Inflammatory macrophage (primary cell): ENCODE measurements at places on chromosomes 3 and 15.
A peak's percentile ranks its signal among the peaks of the same experiment; 100 is the strongest.

DNA sequence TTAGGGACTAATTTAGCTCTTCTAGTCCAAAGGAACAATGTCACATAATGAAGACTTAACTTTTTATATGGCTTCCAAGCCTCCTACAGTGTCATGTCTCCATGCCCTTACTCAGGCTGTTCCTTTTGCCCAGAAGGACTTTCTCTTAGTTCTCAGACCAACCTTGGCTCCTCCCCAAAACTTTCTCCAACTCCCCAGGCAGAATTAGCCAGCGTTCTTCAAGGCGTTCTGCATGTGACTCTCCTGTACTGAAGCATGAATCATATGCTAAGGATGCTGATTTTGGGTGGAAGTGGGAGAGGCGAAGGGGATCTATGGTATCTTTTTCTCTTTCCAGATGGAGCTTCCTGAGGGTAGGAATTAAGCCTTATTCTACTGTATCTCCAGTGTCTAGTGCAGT is 335.1 kb upstream of the ICE2 start:
- no peak for DNase-seq

- peak; percentile 58 for DNase-seq
These were observed 1.0 kb downstream of the PRKCD start for GRCh38 chr3:53161820-53162671.

GRCh38 chr3:189049458-189050236 is 122.1 kb upstream of the TPRG1 start:
- DNase-seq, result no peak

GRCh38 chr3:176755552-176755951 is 441.7 kb downstream of the TBL1XR1 start:
- no peak for DNase-seq

- DNase-seq, result peak; percentile 29
These were observed 180.0 kb downstream of the KCNAB1 start for GRCh38 chr3:156300371-156300770.

DNA sequence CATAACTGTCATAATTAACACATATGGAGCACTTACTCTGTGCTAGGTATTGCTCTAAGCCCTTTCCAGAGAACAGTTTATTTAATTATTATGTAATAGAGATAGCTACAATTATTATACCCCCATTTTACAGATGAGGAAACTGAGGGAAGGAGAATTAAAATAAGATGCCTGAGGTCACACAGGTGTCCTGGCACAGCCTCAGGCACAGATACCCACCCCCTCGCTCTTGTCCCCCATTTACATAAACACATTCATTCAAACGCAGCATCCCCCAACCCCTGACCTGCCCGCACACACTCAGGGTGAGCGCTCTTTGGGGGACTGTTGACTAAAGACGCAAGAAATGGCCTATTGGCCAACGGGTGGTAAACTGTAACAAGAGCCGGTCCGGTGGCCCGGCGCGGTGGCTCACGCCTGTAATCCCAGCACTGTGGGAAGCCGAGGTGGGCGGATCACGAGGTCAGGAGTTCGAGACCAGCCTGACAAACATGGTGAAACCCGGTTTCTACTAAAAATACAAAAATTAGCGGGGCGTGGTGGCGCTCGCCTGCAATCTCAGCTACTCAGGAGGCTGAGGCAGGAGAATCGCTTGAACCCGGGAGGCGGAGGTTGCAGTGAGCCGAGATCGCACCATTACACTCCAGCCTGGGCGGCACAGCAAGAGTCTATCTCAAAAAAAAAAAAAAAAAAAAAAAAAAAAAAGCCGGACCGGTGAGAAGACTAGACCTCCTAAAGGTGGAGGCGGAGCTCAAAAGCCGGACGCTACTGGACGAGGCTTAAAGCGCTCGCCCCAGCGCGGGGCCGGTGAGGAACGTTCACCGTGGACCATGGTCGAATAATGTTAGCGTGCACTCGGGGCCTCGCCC is 1.9 kb upstream of the ISL2 start:
- no peak for DNase-seq

GRCh38 chr15:91561371-91562100 is 292.0 kb upstream of the SLCO3A1 start:
- DNase-seq, result no peak

GRCh38 chr3:12439161-12439940 is 44.9 kb upstream of the TSEN2 start:
- no peak for DNase-seq

DNA sequence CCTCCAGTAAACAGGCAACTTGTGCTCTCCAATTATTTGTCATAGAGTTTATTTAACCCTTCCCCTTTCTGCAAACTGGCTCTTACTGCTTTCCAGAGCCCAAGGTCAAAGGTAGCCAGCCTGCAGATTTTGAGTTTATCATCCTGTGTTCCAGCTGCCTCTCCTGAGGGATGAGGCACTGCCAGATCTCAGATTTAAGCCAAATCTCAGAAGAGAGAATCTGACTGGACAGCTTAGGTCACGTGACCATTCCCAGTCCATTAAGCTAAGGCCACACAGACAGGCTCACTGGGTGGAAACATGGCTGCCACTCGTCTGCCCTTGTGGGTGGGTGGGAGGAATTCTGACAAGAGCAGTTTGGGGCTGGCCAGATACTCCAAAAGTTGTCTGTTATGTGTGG is 8.6 kb upstream of the SIAH2 start:
- DNase-seq, result no peak

DNA sequence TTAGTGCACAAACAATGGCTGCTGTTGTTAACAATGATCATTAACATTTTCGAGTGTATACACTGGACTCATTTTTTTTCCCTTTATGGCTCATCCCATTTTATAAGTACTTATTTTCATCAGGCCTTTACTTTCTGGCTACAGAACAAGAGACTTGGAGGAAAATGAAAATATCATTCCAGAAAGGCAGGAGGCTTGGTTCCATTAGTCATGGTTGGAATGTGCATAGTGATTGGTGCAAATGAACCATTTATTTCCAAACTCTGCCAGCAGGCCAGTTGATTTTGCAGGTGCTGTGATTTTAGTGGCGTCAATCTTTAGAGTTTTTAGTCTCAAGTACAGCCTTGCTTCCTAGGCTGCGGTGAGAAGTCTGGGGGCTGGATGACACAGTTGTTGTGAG is 151.8 kb downstream of the ITPR1 start:
- DNase-seq, result no peak

DNA sequence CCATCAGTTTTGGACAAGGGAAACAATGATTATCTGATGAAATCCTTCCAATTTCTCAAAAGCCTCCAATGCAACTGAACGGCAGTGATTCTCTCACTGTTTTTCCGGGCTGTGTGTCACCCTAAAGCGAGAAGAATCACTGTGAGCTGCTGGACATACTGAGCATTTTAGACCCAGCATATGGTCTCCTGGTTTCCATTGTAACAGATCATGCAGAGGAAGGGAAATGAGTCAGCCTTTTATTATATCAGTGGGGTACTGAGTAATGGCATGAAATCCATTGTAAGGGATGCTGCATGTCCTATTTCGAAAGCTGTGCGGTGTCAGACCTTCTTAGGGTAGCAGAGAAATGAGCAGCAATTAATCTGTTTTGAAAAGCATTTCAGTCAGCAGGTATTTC is 287.1 kb downstream of the IL5RA start:
- no peak for DNase-seq

GRCh38 chr15:81386947-81387346 is 12.9 kb upstream of the TMC3 start:
- DNase-seq, result peak; percentile 1

DNA sequence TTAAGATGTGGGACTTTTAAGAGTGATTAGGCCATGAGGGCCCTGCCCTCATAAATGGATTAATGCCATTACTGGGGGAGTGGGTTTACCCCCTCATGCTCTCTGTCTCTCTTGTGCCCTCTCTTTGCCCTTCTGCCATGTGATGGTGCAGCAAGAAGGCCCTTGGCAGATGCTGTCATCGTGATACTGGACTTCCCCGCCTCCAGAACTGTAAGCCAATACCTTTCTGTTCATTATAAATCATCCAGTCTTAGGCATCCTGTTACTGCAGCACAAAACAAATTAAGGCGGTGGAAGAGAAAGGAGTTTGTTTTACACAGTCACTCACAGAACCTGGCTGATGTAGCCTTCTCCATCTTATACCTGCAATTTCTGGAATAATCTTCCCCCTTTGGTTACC is 360.3 kb upstream of the TBL1XR1 start:
- DNase-seq, result no peak

DNA sequence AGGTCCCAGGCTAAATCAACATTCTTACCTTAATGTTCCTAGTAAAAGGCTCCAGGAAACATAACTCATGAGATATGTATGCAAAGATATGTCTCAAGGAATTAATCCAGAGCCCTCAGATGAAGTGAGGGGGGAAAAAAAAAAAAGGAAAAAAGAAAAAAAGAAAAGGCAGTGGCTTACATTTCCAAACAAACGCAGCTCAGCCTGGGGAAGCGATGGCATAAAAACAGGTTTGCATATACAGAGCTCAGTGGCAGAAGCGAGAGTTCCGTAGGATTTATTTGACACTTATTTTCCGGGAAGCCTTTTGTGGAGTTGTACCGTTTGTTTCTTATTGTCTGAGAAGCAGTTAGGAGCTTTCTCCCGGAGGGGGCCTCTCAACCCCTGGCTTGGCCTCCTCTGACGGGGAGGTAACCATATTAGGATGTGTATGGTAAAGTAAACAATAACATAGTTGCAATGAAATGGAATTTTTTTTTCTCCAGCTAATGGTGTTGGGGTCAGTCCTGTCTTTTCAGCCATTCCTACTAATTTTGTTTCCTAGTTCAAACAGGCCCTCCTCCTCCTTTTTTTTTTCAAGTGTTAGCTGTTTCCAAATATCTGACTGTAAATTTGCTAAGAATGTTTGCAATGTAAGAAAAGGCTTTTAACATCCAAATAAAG is 338.6 kb downstream of the FOXP1 start:
- DNase-seq, result no peak

GRCh38 chr3:30458376-30459171 is 147.8 kb upstream of the TGFBR2 start:
- DNase-seq, result no peak

GRCh38 chr3:37963635-37964034 is 27.0 kb upstream of the VILL start:
- DNase-seq, result no peak

DNA sequence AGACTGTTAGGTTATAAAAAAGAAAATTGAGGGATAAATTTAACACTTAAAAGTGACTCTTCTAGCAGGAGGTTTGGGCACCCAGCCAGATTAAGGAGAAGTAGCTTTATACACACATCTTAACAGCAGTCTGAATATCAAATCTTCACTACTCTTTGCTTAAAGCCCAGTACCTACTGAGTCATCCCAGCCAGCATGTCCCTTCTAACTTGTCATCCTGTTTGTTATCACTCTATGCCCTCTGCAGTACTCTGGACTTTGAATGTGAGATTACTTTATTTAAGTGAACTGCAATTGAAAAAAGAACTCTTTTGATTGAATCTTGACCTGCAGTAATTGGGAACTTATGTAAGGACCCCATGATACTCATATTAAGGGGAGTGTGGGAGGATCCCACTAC is 77.6 kb downstream of the FHIT start:
- no peak for DNase-seq

GRCh38 chr3:129554356-129555152 is 11.6 kb downstream of the H1-8 start:
- no peak for DNase-seq

DNA sequence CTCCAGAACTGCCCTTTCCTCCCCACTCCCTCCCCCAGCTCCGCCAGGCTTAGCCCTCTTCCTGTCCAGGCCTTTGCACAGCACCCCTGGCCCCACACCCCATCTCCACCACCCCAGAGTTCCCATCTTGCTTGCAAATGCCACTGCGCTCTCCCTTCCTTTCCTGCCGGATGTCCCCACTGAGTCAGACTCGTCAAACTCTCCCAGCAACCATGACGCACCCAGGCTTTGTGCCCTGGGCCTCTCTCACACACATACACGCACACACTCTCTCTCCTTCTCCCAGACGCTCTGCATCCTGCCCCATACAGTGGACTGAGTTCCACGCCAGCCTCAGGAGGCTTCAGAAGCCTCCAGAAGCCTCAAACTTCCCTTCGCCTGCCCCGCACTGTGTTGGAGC is 2.8 kb upstream of the CCDC9B start:
- no peak for DNase-seq

DNA sequence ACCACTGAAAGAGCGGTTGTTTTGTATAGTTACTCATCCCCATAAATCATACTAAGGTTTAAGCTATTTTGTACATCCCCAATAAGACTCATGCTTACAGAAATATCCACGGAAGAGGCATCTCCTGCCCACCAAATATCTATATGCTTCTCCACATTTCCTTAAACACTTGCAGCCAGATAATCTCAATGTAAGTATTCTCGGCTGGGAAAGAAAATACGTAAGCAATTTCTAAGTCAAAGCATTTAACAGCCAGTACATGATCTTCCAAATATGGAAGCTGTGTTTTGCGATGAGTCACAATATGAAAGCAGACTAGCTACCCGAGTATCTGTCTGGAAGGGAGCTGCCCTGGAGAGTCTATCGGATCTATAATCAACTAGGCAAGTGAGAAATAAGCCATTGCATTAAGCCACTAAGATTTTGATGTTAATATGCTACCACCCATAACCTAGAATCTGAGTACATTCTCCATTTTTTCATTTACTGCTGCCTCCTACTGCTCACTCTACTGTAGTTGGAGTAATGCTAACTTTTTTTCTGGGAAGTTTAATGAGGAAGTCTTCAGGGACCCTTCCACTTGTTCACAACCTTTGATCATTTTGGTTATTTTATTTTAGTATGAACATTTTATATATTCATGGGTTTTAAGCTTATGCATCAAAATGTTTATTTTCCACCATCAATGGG is 26.9 kb upstream of the ZMAT3 start:
- no peak for DNase-seq

DNA sequence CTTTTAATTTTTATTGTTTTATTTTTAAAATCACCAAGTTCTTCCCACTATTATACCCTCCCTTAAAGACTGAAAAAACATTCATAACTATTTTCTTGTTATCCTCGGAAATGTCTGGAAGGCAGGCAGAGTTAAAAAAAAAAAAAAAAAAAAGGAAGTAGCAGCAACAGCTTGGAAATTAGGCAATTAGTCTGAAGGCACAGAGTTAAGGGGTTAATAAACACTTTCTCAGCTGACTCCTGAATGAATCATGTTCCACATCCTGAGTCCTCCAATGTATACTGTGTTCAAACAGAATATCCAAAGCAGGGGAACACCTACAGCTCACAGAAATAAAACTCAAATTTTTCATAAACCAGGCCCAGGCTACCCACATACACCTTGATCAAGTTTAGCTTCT is 5.8 kb downstream of the HEXA start:
- DNase-seq, result peak; percentile 84

- no peak for DNase-seq
These were observed 3.0 kb downstream of the ATP11B start for GRCh38 chr3:182796310-182796709.

GRCh38 chr3:133568294-133569014 is 5.0 kb upstream of the CDV3 start:
- no peak for DNase-seq
